ENCODE measurements at places on chromosomes 11 and 22.

DNA sequence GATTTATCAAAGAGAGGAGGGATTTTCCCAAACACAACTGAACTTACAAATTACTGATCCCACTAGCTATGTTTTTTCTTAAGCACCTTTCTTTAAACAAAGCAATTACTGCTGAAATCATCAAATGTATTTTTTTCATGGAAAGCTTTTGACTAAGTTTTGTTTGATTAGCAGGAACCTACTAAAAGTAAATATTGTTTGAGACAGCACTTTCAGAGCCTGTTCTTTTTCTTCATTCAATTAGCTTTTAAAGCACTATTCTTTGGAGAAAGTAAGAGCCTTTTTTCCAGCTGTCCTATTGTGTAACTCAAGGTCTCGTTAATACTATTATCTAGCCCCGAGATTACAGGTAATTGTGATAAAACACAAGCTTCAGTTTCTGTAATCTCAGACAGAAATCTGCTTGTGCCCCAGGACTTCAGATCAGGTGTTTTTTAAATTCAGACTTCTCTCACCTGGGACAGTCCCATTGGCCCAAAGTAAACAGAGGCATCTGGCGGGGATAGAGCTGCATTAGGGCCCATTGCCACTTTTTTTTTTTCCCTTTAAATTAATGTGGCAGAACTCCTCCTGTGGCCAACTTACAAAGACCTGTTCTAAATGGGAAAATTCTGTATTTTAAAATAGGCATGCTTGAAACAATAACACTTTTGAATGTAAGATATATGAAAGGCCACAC, 11.0 kb downstream of the CSTPP1 start:
- DNase-seq = no peak

- no peak for DNase-seq
Observed at GRCh38 chr11:71302534-71302909, 50.1 kb upstream of the SHANK2 start.

DNA sequence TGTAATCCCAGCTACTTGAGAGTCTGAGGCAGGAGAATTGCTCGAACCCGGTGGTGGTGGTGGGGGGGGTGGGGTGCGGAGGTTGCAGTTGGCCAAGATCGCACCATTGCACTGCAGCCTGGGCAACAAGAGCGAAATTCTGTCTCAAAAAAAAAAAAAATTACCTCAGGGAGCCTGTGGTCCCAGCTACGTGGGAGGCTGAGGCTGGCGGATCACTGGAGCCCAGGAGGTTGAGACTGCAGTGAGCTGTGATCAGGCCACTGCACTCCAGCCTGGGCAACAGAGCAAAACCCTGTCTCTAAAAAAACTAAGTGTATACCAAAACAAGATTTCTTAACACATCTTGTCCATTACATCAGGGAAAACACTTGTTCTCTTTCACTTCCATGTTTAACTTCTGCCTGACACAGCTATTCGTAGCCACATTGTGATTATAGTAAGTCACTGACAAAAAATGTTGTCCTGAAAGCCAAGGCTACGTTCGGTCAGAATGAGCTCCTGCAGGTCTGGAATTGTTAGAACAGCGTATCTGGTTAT, 1.4 kb downstream of the TMEM80 start:
- no peak for DNase-seq

- DNase-seq = no peak
Observed at GRCh38 chr11:87358461-87358860, 320.7 kb downstream of the TMEM135 start.

DNA sequence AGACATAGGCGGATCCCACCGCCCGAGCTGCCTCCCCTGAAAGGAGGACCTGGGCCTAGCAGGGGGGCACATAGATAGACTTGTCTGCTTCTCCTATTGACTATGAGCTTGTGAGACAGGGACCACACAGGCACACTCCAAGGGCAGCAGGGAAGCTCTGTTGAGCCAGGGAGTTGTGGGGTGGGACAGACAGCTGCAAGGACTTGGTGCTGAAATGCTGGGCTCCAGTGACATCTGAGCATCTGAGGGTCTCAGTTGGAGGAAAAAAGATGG, 53.4 kb upstream of the ANO1 start:
- DNase-seq = no peak

DNA sequence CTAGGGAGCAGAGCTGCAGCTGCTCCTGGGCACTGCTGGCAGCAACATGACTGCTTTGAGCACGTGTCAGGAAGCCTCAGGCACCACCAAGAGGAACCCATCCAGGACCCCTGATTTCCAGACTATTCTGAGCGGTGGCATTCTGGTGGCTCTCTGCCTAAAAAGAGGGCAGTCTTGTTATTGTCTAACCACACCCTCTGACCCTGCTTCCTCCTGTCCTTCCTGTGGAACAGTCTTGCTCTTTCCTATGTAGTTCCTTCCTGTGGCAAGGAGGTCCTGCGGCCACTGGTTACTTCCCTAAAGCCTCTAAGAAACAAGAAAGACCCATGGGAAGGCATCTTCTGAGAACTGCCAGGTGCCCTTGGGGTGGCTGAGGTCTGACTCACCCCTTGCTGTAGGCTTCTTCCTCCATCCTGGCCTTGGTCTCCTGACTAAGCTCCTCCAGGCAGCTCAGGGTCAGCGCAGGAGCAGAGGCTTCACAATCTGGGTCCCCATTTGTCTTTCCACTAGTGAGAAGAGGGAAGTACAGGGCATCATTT, 13.1 kb upstream of the LYVE1 start:
- DNase-seq = no peak

DNA sequence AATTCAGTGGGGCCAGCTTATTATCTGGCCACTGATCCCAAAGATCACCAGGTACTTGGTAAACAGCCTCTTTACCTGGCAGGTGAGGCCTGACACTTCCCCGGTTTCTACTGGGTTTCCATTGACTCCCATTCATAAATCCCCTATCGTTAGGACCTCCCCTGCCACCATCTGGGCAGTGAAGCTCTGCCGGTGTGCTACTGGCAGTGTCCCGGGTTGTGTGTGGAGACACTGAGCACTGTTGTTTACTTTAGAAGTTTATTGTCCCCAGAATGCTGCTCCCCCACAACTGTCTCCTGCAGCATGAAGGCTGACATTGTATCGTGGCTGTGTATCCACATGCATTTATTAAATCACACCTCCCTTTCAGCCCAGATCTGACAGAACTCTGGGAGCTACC, 142.7 kb downstream of the WNT7B start:
- no peak for DNase-seq

DNA sequence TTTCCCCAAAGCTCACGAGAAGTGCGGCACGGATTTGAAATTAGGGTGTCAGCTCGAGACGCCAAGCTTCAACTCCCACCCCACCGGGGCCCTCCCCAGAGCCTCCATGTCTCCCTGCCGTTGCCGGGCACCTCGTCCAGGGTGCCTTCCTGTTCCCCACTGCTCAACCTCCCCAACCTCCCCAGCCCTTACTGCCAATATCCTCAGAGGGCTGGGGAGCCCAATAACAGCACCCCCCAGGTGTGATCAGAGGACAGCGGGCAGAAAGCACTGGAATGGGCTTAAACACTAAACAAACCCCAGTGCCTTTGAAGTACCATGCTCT, 1336.4 kb downstream of the TBC1D22A start:
- no peak for DNase-seq

DNA sequence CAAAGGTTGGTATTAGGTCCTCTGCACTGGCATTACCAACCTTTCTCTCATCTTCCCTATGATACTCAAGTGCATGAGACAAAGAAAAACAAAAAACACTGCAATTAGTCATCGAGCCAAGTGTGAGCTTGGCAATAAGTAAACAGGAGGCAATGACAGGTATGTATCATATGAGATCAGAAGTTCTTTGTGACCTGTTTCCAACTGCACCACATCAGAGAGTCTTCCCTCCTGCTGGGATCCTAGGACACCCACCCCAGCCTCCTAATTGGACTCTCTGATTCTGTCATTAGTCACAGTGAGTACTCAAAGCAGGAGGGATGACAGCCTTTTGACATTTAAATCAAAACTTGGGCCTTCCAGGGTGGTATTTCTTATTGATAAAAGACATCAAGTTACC, 7.8 kb upstream of the JAML start:
- no peak for DNase-seq

DNA sequence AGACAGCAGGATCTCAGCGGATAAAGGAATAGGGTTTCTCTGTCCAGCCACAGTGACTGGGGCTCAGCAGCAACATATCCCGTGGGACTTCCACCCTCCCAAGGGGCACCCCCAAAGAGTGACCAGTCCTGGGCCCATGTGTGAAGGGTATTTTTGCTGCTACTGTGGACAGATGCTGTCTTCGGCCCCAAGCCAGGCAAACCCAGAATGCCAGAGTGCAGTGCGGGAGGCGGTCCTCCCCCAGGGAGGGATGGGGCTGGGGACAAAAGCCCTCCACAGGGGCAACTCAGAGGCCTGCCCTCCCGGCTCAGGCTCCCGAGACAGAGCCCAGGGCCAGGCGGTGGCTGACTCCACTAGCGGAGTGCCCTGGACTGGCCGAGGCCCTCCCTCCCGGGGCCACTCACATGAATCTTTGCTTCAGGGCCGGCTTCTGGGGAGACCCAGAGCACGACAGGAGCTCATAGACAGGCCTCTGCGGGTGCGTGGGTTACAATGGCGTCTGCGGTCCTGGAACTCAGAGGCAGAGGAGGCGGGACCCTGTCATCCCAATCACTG, 34.7 kb upstream of the WNT7B start:
- DNase-seq = no peak

DNA sequence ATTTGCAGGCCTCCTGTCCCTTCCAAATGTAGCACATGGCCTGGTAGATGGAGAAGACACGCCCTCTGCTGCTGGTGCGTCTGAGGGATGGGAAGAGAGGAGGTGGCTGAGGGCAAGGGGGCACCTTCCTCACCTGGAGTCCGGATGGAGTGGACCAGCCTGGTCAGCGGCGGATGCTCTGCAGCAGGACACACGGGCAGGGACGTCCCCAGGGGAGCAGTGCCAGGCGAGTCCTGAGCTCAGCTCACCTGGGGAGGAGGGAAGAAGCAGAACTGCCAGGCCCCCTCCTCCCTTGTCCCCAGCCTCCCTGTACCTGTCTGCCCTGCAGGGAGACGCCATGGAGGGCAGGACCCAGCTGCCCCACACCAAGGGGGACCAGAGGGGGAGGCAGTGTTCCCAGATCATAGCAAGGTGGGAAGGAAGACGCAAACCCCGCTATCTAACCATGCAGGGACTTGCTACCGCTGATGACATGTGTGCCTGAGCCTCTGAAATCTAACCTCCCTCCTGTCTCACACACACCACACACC, 1495.9 kb downstream of the BRD1 start:
- no peak for DNase-seq

- DNase-seq = no peak
Observed at GRCh38 chr11:59283311-59283710, 70.6 kb upstream of the MPEG1 start.

DNA sequence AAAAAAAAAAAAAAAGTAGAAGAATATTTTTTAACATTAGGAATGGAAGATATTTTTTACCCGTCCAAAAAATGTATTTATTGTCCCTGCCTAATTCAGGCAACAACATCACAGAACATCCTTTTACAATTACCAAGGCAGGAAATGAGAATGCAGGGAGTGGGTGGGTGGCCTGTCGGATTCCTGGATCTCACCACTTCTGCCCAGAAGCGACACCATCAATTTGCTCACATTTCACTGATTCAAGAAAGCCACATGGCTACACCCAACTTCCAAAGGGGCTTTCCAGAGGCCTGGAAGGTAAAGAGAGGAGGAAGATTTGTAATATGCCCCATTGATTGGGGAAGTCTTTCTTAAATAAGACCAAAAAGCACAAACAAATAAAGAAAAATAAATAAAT, 93.8 kb upstream of the CLPB start:
- DNase-seq = no peak

DNA sequence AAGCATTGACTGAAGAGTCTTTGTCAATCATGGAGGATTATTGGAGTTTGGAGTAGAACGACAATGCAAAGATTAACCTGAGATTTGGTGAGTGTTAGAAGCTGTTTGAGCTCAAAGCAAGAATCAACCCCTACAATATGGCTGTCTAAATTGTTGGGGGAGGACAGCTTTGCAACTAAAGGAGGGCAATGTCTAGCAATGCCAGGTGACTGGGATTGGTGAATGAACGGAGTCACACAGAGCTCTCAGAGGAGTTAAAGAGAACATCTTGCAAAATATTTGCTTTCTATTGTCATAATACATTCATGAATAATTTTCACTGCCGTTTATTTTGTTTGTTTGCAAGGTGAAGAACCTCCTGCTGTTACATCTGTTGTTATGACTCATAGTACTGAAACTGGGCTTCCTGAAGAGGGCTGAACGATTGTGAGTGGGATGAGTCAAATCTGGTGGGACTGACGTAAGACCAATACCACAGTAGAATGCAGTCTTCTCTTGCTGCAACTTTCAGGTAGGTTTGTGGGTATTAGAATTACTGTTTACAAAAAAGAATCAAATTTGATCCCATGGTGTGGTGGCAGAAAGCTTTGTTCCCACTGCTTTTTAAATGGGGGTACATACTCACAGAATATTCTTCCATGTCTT, 281.9 kb downstream of the CADM1 start:
- peak; percentile 1 for DNase-seq

- DNase-seq = peak; percentile 4
Observed at GRCh38 chr22:35601743-35602615, 15.2 kb downstream of the MB start.

DNA sequence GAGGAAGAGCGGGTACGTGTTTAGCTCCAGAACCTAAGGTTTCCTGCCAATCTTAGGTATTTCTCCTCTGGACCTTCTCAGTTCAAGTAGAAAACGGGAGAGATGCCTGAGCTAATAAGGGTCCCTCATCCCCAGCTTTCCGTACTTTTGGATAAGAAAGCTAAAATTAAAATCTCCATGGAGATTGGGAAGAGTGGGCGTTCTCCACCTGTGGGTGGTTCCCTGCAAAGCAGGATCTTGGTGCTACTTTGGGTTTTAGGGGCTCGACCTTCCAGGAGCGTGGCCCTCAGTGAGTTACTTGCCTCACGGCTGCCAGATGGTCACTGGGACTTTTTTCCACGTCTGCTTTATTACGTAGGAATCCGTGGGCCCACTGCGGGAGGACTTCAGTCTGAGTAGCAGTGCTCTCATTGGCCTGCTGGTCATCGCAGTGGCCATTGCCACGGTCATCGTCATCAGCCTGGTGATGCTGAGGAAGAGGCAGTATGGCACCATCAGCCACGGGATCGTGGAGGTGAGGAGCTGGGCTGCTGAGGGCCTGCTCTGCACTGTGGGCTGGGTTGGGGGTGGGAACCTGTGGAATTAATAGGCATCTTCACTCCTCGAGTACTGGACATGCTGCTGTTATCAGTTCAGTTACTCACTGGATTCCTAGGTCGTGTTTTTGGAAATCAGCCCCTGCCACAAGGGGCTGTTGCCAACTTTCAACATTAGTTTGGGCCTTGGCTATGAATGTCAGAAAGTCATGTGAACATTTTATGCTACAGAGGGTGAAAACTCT, 17.8 kb upstream of the ST14 start:
- DNase-seq = no peak

- no peak for DNase-seq
Observed at GRCh38 chr11:33909150-33909549, 17.3 kb upstream of the LMO2 start.
